Stimulated activated CD8-positive, alpha-beta memory T cell treated with anti-CD3 and anti-CD28 coated beads, Interleukin-4, amount 100 ng/mL, for 1 hour (primary cell): ENCODE measurements at places on chromosomes 5 and 9.

DNA sequence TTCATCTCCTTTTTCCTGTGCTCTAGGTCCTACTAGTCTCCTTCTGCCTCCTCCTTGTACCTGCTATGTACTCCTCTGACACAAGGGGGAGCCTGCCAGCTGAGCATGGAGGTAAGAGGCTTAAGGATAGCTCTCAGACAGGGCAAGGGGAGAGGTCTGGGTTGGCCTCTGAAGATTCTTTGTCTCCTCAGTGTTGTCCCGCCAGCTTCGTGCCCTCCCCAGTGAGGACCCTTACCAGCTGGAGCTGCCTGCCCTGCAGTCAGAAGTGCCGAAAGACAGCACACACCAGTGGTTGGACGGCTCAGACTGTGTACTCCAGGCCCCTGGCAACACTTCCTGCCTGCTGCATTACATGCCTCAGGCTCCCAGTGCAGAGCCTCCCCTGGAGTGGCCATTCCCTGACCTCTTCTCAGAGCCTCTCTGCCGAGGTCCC lies 3.8 kb downstream of the CREB3 start:
- no peak for DNase-seq

GRCh38 chr9:118896324-118897000 lies 472.8 kb downstream of the BRINP1 start:
- no peak for DNase-seq

DNA sequence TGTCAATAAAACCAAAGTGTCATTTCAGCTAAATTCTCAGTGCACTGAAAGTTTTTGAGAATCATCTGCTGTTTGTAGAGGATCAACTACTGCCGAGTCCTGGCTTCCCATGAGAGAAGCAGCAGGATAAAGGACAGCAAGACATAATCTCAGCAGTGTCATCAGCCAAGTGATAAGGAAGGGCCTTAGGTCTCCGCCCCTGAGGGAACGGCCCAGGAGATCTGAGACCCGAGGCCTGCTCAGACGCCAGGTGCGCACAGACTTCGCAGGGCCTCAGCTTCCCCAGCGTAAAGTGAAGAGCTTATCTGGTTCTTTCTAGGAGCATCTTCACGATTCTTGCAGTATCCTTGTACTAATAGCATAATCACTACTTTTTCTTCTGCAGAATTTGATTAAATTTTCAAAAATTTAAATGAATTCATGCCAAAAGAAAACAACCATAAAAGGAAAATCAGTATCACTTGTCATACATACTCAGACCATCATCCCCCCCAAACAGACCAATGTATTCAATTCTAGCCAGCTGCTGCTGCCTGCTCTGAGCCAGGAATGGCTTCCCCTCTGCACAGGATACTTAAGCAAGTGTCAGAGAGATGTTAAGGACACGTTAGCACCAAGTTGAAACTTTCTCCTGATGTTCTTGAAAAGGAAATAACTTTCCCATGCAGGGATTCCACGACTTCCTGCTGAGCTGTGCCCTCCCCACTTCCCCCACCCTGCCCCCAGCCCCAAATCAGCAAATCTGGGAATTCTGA lies 2.2 kb downstream of the GFPT2 start:
- no peak for DNase-seq

GRCh38 chr5:173657741-173658356 lies 41.4 kb upstream of the BOD1 start:
- no peak for DNase-seq

DNA sequence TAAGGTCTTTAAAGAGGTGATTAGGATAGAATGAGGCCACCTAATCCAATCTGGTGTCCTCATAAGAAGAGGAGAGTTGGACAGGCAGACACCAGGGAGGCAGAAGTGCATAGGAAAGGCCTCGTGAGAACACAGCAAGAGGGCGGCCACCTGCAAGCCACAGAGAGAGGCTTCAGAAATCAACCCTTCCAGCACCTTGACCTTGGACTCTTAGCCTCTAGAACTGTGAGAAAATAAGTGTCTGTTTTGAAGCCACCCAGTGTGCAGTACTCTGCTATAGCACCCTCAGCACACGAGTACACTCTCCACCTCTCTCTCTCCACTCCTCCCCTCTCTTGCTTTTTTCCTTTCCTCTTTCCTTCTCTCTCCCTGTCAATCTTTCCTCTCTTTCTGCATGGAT lies 26.8 kb downstream of the NIPAL4 start:
- no peak for DNase-seq

GRCh38 chr9:6757456-6758247 lies at the start of gene KDM4C:
KDM4C (plus strand) TSS chr9:6757973; CDS start chr9:6792989, 35,016 bp downstream.
- peak; percentile 81 for DNase-seq

DNA sequence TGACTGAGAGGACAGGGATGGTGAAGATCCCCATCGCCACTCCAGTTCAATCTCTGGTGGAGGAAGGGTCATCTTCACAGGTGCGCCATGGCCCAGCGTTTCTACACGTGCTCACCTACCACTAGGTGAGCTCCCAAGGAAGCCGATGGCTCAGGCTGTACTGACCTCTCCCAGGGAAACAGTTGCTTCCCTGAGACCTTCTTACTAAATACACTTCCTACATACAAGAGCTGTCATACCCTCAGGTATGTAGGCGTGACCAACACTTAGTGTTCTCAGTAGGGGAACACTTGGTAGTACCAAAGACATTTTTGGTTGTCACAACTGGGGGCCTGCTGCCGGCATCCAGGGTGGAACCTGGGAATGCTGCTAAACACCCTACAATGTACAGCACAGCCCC lies 75.2 kb downstream of the TENT4A start:
- DNase-seq, result no peak

DNA sequence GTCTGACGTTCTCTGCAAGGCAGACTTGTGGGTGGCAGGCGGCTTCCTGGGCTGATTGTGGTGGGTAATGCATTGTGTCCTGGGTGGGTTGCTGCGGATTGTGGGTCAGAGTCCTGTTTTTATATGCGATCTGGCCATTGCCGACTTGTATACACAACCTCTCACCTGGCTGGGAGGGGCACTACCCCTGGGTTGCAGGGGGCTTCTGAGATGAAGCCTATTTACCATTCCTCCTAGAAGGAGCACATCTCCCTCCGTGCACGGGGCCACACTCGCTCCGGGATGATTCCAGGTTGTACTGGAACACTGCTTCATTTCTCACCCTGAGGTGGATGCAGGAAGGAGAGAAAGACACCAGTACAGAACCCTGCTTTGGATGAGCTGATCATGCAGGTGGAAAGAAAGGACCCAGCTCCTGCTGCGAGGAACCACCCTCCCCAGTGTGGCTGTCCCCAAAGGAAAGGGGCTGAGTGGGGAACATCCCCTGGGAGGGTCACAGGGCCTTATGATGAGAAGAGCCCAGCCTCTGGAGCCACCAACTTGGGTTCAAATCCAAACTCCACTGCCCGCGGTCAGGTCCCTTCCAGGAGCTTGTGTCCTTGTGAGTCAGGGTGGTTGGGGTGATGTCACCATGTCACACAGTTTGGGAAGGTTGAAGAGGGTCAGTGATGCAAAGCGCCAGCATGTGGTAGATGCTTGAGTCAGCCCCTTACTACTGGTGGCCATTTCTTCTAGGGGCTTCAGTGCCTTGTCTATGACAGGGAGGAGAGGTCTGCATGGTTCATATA lies 151.8 kb upstream of the COL5A1 start:
- no peak for DNase-seq

GRCh38 chr5:68066277-68066955 lies 149.1 kb upstream of the PIK3R1 start:
- DNase-seq, result no peak

DNA sequence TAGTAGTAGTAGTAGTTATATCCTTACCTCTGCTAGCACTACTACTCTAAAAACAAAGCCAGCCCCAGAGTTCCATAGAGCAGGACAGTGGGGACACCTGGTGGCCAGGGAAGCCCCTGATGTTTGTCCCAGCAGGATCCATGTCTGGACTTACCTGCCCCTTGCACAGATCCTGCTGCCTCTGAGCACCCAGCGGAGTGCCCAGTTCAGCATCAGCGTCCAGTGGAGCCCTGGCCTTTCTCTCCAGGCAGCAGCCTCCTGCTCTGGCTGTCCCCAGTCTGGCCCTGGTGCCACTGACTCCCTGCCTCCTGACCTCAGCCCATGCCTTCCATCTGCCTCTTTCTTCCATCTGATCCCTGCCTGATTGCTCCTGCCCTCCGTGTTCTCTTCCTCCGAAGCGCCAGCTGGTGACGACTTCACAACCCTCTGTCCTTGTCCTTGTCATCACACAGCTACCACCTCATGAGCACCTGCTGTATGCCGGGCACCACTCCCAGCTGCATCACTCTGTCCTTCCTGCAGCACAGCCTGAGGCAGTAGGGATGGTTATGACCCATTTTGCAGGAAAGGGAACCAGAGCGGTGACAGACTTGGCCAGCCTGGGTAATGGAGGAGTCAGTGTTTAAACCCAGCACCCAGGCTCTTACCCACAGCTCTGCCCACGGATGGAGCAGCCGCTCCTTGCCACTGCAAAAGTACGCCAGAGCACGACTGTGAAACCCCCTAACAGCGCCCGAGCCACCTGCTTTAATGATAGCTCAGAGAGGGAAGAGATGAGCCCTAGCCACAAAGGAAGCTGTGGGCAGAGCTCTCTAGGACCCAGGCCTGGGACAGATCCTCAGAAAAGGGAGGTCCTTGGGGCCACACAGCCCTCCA lies 11.5 kb downstream of the SARDH start:
- no peak for DNase-seq

DNA sequence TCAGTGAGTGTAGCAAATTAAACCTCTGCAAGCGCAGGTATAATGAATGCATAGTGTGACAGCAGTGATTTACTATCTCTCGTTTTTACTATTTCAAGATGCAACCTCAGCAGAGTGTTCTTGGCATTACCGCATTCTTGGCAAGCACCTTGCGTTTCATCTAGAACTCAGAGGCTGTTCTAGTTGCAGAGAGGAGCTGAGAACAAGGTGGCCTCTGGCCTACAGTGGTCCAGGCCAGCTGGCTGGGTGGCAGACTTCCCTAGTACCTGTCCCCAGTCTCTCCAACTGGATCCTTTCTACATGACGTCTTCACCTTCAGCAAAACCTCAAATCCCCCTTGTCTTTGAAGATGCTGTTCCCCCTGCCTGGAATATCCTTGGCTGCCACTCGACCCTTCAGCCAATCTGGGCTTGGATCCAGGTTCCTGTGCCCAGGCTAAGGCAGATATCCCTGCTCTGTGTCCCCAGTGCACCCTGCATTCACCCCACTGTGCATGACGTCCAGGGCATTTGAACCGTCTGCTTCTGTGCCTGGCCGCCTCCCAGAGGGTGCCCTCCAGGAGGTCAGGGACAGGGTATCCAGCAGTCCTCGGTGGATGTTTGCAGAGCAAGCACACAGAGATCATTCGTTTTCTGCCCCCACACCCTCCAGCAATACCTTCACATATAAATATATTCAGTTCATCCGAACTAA lies 120.4 kb upstream of the CPEB4 start:
- no peak for DNase-seq

- no peak for DNase-seq
Measured at GRCh38 chr5:64839936-64840335, 71.2 kb downstream of the CWC27 start.

- DNase-seq, result no peak
Measured at GRCh38 chr5:168106008-168106761, 185.3 kb upstream of the WWC1 start.

DNA sequence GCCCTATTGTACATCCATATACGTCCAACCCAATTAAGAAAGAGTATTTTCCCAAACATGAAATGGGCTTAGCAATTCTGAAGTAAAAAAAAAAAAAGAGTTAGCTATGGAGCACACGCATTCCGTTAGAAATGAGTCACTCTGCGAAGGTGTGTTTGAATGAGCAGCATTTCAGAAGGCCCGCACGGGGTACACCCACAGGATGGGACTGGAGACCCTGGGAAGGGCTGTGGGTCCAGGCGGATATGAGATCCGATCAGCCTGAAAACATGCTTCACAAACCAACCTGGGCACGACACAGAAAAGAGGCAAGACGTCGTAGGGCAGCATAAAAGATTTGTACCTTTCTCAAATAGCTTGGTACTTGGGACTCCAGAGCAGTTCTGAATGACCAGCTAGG lies 173.9 kb upstream of the KLF9 start:
- no peak for DNase-seq

- no peak for DNase-seq
Measured at GRCh38 chr5:52623291-52623690, 164.4 kb upstream of the ITGA1 start.

GRCh38 chr5:167244583-167244982 lies 1046.9 kb upstream of the WWC1 start:
- no peak for DNase-seq

DNA sequence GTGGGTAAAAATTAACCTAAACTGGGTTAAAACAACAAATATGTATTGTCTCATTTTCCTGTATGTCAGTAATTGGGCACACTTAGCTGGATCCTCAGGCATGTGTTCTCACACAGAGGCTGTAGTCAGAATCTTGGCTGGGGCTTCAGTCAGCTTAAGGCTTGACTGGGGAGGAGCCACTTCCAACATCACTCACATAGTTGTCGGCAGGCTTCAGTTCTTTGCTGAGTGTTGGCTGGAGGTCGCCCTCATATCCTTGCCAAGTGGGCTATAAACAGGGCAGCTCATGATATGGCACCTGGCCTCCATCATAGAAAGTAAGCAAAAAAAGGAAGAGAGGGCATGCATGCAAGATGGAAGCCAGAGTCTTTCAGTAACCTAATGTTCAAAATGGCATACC lies 173.0 kb downstream of the GIN1 start:
- DNase-seq, result no peak

DNA sequence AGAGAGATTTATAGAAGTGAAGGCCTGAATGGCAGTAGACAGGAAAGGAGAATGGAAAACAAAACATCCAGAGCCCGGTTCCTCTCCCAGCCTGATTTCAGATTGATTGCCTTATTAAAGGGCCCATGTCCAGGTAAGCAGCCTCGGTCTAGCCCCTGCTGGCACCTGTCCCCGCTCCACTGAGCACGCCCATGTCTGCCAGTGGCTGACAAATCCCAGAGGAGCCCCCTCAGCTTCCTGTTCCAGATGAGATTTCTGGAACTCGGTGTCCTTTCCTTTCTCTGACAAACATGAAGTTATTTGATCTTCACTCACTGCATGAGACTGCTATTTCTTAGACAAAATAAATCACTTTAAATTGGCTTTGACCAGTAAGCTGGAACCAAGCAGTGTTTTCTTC lies 187.0 kb upstream of the ADCY2 start:
- no peak for DNase-seq

GRCh38 chr9:113658545-113658895 lies 195.0 kb downstream of the RGS3 start:
- no peak for DNase-seq

DNA sequence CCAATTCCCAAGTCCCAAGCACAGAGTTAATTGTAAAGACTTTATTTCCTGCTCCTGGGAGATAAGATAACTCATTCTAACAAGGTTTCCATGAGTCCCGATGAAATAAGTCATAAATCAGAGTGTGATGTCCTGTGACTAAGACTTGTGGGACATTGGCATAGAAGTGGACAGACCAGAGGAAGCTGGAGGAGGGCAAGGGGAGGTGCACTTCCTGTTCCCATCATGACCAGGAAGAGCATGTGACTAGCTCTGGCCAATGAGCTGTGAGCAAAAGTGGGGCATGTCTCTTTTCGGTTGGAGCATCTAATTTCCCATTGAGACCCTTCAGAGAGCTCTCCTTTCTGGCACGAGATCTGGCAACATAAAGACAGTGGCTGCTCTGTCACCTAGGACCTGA lies 100.4 kb downstream of the ZNF354C start:
- no peak for DNase-seq
